ENCODE measurements at places on chromosomes 16 and 17. TPM values are rescaled to one million over a fixed set of nuclear protein-coding genes. Genes with fewer than 3 reads are reported as not detected.

ABI3 gene
- 0.09 TPM for total RNA-seq

APOBR gene
- total RNA-seq = 4.3 TPM

PERCC1 gene
- not detected for total RNA-seq

C17orf78 gene
- not detected for total RNA-seq

SLC16A6 gene
- 0.16 TPM for total RNA-seq

NXN gene
- 0.27 TPM for total RNA-seq

KCNH6 gene
- total RNA-seq = not detected

TEX19 gene
- 1.4 TPM for total RNA-seq

HID1 gene
- 1.2 TPM for total RNA-seq

KRTAP1-5 gene
- not detected for total RNA-seq

CCL1 gene
- not detected for total RNA-seq

MT1A gene
- not detected for total RNA-seq

MLYCD gene
- total RNA-seq = 2.0 TPM

CLN3 gene
- 27.1 TPM for total RNA-seq

ANKFN1 gene
- total RNA-seq = 0.13 TPM

CXCL16 gene
- total RNA-seq = 0.25 TPM

SLC38A10 gene
- 52.8 TPM for total RNA-seq

MGAT5B gene
- total RNA-seq = 0.16 TPM

SHBG gene
- total RNA-seq = not detected

CASKIN1 gene
- total RNA-seq = 4.5 TPM

IL21R gene
- total RNA-seq = 0.51 TPM

B3GNT9 gene
- total RNA-seq = 1.8 TPM

PIMREG gene
- 13.4 TPM for total RNA-seq

AIPL1 gene
- total RNA-seq = not detected

PSMC3IP gene
- 29.3 TPM for total RNA-seq

WFDC1 gene
- total RNA-seq = not detected

CCL2 gene
- 0.86 TPM for total RNA-seq

ERCC4 gene
- 7.3 TPM for total RNA-seq

COIL gene
- 28.7 TPM for total RNA-seq

LLGL2 gene
- 25.2 TPM for total RNA-seq

KRTAP3-2 gene
- total RNA-seq = not detected

CSH1 gene
- total RNA-seq = not detected

TMC8 gene
- total RNA-seq = 8.3 TPM

MT1E gene
- total RNA-seq = 0.74 TPM

SPN gene
- 225 TPM for total RNA-seq

HSD3B7 gene
- total RNA-seq = 43.5 TPM

SPIRE2 gene
- 8.9 TPM for total RNA-seq

PRSS53 gene
- 1.3 TPM for total RNA-seq

STH gene
- total RNA-seq = not detected

Data from K562 (cell line).